Stimulated activated CD4-positive, alpha-beta T cell treated with anti-CD3 and anti-CD28 coated beads, Interleukin-1b, Interleukin-23, amount 100 ng/mL, for 4 hours (primary cell): ENCODE measurements at places on chromosomes 12 and 14.

DNA sequence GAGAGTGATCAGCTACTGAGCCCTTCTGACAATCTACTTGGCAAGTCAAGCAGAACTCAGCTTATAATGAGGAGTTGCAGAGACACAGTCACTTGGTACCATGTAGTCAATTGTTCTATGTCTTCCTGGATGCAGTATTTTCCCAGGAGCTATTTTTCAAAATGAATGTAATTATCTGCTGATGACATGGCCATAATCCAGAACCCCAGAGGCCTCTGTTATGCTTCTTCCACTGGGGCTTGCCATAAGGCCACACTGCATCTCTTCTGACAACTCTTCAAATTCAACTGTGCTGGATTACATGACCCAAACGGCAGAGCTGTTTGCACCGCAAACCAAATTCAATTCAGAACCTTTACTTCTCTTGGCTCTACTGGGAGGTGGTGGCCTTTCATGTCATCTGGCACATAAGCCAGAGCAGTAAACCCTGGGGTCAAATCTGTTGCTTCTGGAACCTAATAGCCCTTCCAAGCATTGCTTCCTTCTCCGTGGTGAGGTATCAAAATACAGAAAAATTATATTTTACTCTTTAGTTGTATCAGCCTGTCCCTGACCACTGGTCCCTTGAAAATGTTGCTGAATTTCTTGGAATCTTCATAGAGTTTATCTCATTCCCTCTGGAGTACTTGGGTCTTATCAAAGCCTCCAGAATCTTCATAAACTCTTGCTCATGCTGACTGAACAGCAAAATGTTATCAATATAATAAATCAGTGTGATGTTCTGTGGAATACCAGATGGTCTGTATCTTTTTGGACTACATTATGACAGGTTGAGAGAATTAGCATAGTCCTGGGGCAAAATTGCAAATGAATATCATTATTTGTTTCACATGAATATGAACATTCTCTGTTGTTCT is 79.4 kb upstream of the DCN start:
- no peak for DNase-seq

DNA sequence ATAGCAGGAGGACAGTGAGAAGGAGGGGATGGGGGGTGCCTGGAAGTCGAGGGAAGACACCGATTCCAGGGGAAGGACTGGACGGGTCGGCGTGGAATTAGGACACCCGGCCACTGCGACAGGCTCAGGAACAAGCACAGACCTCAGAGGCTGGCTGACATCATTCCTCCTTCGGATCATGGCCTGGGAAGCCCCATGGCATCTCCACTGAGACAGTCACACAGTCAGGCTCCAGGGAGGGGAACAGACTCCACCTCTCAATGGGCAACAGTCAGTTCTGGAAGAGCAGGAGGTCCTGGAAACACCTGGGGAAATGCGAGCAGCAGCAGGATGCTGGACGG is 67.9 kb upstream of the FBRSL1 start:
- no peak for DNase-seq

DNA sequence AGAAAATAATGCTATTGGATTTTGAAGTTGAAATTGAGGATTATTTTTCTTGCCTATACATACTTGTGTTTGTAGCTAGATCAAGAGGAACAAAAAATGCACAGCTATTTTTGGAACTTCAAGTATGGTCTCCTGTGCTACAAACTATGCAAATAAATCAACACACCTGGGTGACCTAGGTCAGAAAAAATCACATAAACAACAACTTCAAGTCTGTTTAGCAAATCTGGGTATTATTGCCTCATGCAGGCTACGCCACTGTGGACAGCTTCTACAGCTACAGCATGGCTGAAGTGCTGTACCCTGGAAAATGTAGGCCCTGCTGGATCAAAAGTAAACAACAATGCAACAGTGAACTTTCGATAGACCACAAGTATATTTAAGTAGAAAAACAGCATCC is 87.5 kb downstream of the SLC6A15 start:
- DNase-seq, result no peak

- no peak for DNase-seq
These were observed 956 bp downstream of the GNPTAB start for GRCh38 chr12:101829639-101830366.

- DNase-seq, result no peak
These were observed 36.0 kb downstream of the SCARB1 start for GRCh38 chr12:124827588-124828184.

DNA sequence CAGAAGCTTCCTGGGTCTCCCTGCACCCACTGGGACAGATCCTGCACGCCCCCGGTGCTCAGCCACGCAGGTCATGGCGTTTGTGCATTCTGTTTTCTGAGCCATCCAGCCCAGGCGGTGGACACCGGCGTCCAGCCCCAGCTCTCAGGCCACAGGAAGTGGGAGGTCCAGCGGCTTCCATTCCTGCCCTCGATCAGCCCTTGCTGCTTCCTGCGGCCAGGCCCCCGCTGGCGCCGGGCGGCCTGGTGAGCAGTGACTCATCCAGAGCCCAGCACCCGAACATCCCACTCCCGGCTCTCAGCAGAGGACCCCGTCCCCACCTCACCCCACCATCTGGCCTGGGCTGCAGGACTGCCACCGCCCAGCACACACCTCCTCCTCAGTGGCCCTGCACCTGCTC is 18.0 kb upstream of the NUDT14 start:
- DNase-seq, result no peak

- no peak for DNase-seq
These were observed 83.7 kb downstream of the PTGER2 start for GRCh38 chr14:52397844-52398243.

DNA sequence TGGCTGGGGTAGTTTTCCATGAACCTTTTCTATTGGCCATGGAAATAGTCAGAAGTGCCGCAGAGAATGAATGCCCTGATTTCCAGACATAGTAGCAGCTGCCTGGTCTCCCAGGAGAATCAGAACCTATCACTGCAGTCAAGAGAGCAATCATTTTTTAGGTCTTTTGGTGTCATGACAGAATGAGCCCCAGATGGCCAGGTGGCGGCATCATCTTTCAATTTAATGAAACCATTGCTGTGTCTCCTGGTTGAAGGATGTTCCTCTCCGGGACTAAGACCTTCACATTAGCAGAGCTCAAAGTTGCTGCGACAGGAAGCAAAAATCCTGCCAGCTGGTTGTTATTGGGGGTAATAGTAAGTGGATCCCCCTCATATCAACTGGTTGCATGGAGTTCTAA is 18.8 kb downstream of the TNFAIP2 start:
- DNase-seq, result no peak

DNA sequence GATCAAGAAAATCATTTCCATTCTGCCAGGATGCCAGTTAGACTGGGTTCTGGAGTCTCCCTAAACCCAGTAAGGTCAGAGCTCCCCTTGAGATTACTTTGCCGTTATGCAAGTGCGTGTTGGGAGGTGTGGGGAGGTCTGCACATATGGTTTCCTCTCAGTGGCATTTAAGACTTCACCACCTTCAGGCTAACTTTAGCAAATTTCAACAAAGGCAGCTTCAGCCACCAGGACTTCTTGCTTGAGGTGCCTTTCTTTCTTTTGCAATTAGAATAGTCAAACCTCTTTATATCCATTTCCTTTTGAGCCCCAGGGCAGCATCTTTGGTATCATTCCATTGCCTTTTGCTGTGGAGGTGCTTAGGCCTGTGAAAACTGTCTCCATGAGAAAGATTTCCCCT is 117.2 kb upstream of the CCND2 start:
- no peak for DNase-seq

GRCh38 chr12:90653040-90653439 is 301.9 kb downstream of the CCER1 start:
- no peak for DNase-seq

GRCh38 chr12:110826592-110827200 is 20.1 kb upstream of the CCDC63 start:
- DNase-seq, result peak; percentile 80

GRCh38 chr14:99575043-99576023 is 28.7 kb downstream of the CCDC85C start:
- DNase-seq, result no peak

- no peak for DNase-seq
These were observed 37.0 kb upstream of the HECTD1 start for GRCh38 chr14:31244626-31245025.

DNA sequence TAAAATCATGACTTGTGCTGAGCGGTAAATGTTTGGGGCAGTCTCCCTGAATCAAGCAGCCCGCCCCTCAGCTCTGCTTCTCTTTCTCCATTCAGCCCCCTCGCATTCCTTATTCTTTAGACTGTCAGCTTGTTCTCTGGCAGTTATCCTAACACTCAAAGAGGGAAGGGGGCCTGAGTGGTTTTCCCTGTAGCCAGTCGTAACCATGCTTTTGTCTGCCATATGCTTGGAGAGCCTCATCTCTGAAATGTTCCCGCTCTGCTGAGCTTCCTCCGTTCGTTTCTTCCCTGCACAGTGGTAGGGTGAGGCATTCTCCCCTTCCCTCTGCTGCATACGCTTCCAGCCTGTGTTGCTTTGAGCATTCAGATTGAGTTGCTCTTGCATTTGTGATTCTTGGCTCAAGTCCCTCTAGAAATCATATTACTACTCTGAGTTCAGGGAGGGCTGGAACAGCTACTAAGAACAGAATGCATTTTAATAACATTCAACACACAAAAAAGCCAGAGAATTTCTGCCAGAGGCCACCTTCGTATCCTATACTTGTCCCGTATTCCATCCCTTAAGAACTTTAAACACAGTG is 119.7 kb downstream of the FBXL14 start:
- DNase-seq, result no peak

DNA sequence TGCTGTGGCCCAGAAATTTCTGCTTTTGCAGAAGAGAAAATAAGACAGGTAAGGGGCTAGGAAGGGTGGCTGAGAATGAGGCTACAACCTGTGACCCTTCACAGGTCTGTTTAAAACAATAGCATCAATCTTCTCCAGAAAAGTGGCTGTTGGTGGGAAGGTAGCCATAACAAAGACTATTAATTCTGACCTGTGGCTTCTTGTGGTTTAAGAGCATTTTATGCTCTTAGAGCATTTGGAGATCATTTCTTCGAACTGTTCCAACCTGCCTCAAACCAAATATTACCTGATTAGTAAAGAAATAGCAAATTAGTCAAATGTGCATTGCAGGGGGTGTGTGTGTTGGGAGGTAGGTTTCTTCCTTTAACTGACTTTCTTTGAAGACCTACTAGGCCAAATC is 15.2 kb upstream of the TCP11L2 start:
- DNase-seq, result no peak

GRCh38 chr14:99731547-99732435 is 47.7 kb downstream of the CYP46A1 start:
- no peak for DNase-seq

DNA sequence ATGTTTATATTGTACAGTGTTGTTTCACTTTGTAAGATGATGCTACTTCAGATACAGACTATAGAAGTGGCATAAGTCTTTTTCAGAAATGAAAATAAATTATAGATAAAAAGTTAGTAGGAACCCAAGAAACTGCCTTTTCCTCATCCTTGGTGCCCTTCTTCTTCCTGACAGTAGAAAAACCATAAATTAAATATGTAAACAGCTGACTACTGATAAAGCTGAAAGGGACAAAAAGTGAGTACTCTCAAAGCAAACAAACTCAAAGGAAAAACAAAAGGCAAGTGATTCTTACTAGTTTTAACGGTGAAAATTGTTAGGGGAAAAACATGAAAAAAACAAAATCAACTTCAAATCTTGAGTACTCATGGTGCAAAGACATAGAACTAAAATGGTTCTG is 8.6 kb upstream of the C12orf50 start:
- no peak for DNase-seq

GRCh38 chr12:121209221-121209620 is 708 bp upstream of the P2RX4 start:
- no peak for DNase-seq

- no peak for DNase-seq
These were observed 1.8 kb upstream of the AHNAK2 start for GRCh38 chr14:104979758-104980610.

- DNase-seq, result no peak
These were observed 888.6 kb upstream of the SEL1L start for GRCh38 chr14:82422230-82422629.

DNA sequence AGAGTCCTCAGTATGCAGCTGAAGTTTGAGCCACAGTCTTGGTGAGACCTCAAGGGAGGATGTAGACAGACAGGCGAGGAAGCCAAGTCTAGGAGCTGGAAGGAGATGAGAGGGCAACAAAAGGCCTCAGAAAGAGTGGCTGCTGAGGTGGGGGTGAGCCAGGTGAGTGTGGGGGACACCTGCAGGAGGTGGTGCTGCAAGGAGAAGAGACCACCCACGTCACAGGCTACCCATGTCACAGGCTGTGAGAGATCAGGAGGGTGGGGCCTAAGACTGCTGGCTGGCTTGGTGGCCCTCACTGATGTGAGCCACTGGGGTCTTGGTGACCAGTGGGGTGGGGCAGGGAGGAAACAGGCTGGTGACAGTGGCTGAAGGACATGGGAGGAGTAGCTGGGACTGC is 97.3 kb downstream of the KIF26A start:
- DNase-seq, result no peak

DNA sequence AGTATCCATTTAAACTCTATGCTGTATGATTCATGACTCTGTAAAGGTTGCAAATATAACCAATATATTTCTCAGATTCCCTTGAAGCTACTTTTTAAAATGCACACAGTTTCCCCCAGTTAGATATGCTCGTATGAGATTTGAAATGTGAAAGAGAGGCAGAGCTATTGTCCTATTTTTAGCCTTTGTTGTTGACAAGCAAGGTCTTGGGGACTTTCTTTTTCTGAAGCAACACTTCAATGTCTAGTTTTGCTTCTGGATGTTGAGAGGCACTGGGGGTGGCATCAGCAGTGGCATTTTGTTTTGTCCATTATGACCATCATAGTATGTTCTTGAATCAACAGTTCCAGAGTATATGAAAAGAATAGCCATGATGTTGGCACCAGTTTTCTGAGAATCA is 63.4 kb downstream of the ASCL1 start:
- DNase-seq, result no peak

DNA sequence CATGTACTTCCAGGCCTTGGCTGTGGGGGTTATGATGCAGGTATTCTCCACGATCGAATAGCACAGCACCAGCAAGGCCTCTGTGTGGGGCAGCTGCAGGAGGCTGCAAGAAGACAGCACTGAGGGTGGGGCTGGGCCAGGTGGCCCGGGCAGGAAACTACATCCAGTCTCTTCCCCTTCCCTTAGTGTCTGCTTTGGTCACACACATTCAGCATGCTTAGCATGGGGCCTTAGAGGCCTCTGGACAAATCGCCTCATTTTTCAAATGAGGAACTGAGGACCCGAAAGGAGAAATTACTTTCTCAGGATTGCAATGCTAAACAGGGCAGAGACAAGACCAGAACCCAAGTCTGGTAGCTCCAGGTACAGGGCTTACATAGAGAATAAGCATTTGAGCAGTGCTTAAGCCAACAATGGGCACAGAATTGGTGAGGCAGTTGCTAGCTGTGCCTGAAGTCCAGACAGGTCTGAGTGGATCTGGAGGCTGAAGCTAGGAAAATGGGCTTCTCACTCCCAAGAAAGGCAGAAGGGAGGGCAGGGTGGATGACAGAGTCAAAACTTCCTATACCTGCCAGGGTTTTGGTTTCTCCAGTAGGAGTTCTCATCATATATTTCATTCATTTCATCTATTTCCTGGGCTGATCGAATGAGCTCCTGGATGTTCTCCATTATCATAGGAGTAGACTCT is 3.5 kb downstream of the ACRBP start:
- DNase-seq, result no peak
